Neural crest cell (in vitro differentiated cells): ENCODE measurements at places on chromosomes 4 and X. TPM values are rescaled to one million over a fixed set of nuclear protein-coding genes. Genes with fewer than 3 reads are reported as not detected.

The RNF150 gene
- 21.0 and 23.3 TPM in 2 replicates for total RNA-seq

The TACR3 gene
- 0.82 and 1.1 TPM in 2 replicates for total RNA-seq

The LRIT3 gene
- total RNA-seq = 0.14 and 0.19 TPM in 2 replicates

GRCh38 chrX:21946925-21947641 lies 6.6 kb downstream of the SMS start:
- DNase-seq = no peak
- peak overlapping the region; percentile 73 for H3K4me3 ChIP-seq
- H3K4me1 ChIP-seq = peaks cover 85% of the 10 kb centered on the region
- H3K27me3 ChIP-seq = no peaks in the 10 kb centered on the region
- no peak overlapping the region for H3K27ac ChIP-seq

- no peak overlapping the region for H3K4me3 ChIP-seq
- no peaks in the 10 kb centered on the region for H3K27me3 ChIP-seq
- no peak for DNase-seq
Observed at GRCh38 chr4:154004016-154004415, 215.1 kb upstream of the SFRP2 start.

The MAPK10 gene
- total RNA-seq = 56.9 and 62.2 TPM in 2 replicates

DNA sequence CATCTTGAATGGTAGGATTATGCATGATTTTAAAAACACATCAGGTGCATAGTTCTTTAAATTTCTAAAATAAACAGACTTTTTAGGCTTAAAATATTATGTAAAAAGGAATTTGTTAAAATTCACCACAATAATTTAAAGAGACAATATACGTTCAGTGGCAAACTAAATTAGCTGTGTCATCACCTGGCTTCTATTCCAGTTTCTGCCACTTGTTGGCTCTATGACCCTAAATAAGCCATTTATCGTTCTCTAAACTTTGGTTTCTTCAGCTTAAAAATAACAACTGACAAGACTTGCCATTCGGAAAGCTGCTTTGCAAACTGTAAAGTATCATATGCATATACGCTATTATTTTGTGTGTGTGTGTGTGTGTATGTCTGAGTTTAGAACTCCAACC lies 141.3 kb downstream of the MGST2 start:
- H3K27me3 ChIP-seq = no peaks in the 10 kb centered on the region
- H3K4me3 ChIP-seq = peak overlapping the region; percentile 21
- H3K36me3 ChIP-seq = peaks cover 13% of the 10 kb centered on the region
- no peak for DNase-seq
- H3K27ac ChIP-seq = no peak overlapping the region

- no peak overlapping the region for H3K4me3 ChIP-seq
- no peak for DNase-seq
- no peak overlapping the region for H3K27ac ChIP-seq
- peaks cover 7% of the 10 kb centered on the region for H3K36me3 ChIP-seq
- H3K27me3 ChIP-seq = no peaks in the 10 kb centered on the region
Observed at GRCh38 chr4:74567981-74568380, 123.0 kb downstream of the AREG start.

The SSX4B gene
- total RNA-seq = not detected in 2 replicates

GRCh38 chr4:64889906-64890610 lies 480.8 kb upstream of the TECRL start:
- H3K4me1 ChIP-seq = peaks cover 13% of the 10 kb centered on the region
- H3K36me3 ChIP-seq = no peaks in the 10 kb centered on the region
- no peak overlapping the region for H3K4me3 ChIP-seq

- H3K4me3 ChIP-seq = no peak overlapping the region
- no peak for DNase-seq
- H3K4me1 ChIP-seq = peaks cover 4% of the 10 kb centered on the region
- H3K36me3 ChIP-seq = no peaks in the 10 kb centered on the region
- H3K27ac ChIP-seq = no peak overlapping the region
Observed at GRCh38 chrX:136635235-136635634, 12.7 kb upstream of the CD40LG start.
